Midbrain (tissue), 1 donor: ENCODE measurements at places on chromosomes 12 and 14.

GRCh38 chr12:2212537-2212936, 159.8 kb downstream of the CACNA1C start:
- DNase-seq = no peak

- no peak for DNase-seq
Measured at GRCh38 chr12:104275689-104276088, 27.9 kb upstream of the EID3 start.

- peak; percentile 86 for DNase-seq
Measured at GRCh38 chr12:124673801-124674617, 106.6 kb upstream of the NCOR2 start.

GRCh38 chr12:109612975-109613502, 39.4 kb downstream of the MVK start:
- DNase-seq = no peak

- peak; percentile 78 for DNase-seq
Measured at GRCh38 chr14:49598485-49599300, at the start of gene LRR1. LRR1 (plus strand) TSS chr14:49598940; CDS start chr14:49599021, 81 bp downstream.

DNA sequence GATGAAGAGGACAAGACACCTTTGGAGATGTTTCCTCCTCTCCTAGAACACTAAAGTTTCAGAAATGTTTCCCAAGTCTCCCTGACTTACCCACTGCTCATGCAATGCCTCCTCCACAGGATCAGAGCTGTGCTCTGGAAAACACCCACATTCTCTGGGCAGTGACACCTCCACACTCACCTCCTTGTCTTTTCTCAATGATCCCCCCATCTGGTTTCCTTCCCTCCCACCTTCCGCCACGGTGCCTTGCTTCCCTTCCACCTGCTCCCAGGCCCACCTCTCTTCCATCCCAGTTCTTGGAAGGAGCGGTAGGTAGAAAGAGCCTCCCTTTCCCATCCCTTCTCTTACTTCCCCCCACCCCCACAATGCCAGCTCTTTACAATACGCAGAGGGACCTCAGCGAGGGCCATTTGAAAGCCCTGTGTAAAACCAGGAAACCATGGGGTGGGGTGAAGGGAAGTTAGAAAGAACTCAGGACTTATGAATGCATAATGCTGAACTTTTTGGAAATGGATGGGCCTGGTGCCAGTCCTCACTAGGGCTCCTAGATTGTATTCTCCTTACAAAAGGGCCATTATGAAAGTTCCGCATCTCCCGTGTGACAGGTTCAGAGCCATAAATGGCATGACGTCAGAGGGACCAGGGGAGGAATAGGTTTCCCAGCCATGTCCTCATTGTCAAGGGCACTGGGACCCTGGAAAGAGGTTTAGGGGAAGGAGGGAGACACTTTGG, 12.8 kb downstream of the FBLN5 start:
- DNase-seq = no peak

- no peak for DNase-seq
Measured at GRCh38 chr14:55592436-55592835, 12.4 kb downstream of the KTN1 start.

- no peak for DNase-seq
Measured at GRCh38 chr12:93865751-93866150, 188.6 kb downstream of the CRADD start.

- no peak for DNase-seq
Measured at GRCh38 chr12:25184132-25184531, 10.8 kb downstream of the DNAI7 start.

- DNase-seq = no peak
Measured at GRCh38 chr14:95816539-95816938, 60.1 kb upstream of the TUNAR start.
